Lung (tissue), 17 donors: ENCODE measurements at places on chromosomes 4 and X. TPM values are rescaled to one million over a fixed set of nuclear protein-coding genes. Genes with fewer than 3 reads are reported as not detected.

The CXCL9 gene
- 5.2 TPM for polyA plus RNA-seq

The HPGD gene
- 19.8 TPM for polyA plus RNA-seq

The KCND1 gene
- polyA plus RNA-seq = 0.65 TPM

The QDPR gene
- polyA plus RNA-seq = 23.4 TPM

The RASGEF1B gene
- polyA plus RNA-seq = 23.3 TPM

The KLHL4 gene
- polyA plus RNA-seq = 0.24 TPM

The SHISA3 gene
- 1.8 TPM for polyA plus RNA-seq

The GC gene
- polyA plus RNA-seq = 0.08 TPM

The CHRNA9 gene
- not detected for polyA plus RNA-seq

The H2BW2 gene
- polyA plus RNA-seq = not detected

The RBM46 gene
- 0.06 TPM for polyA plus RNA-seq

The PAGE2B gene
- polyA plus RNA-seq = not detected

The NUDT9 gene
- 72.8 TPM for polyA plus RNA-seq

The EREG gene
- polyA plus RNA-seq = 0.14 TPM

The NOX1 gene
- 0.11 TPM for polyA plus RNA-seq

The FGFBP2 gene
- polyA plus RNA-seq = 2.8 TPM

The NUDT11 gene
- 0.44 TPM for polyA plus RNA-seq

The TMPRSS11E gene
- 0.12 TPM for polyA plus RNA-seq
